ENCODE measurements at places on chromosomes 5 and 9. TPM values are rescaled to one million over a fixed set of nuclear protein-coding genes. Genes with fewer than 3 reads are reported as not detected.
A peak's percentile ranks its signal among the peaks of the same experiment; 100 is the strongest.

GRCh38 chr9:15349892-15350761 lies 43.1 kb upstream of the TTC39B start:
- no peak for DNase-seq

GRCh38 chr9:71042448-71042990 lies 78.9 kb downstream of the TRPM3 start:
- DNase-seq, result peak; percentile 11

DNA sequence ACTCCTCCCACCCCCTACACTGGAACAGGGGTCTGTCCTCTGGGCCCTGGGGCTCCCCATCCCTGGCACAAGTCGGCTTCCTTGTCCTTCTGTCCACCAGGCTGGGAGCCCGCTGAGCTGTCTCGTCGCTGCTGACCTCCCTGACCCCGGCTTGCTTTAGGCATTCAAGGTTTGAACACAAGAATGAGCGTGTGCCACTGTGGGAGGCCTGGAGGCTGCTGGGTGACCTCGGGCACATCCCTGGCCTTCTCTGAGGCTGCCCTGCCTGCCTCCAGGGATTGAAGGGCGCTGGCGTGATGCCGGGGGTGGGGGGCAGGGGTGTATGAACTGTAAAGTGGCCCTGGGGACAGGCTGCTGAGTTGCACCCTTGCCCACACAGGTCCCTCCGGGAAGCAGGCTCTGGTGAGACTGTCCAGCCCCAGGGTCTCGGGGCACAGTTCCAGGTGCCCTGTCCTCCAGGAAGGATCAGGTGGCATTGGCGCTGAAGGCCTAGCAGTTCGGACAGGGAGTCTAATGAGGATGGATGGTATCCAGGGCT lies 18.2 kb downstream of the FIBCD1 start:
- DNase-seq, result no peak

- peak; percentile 48 for DNase-seq
Observed at GRCh38 chr5:112586596-112587062, 151.1 kb upstream of the APC start.

- DNase-seq, result no peak
Observed at GRCh38 chr9:109444771-109445320, 53.3 kb downstream of the PTPN3 start.

The TSSK1B gene
- total RNA-seq, result 0.52 TPM

DNA sequence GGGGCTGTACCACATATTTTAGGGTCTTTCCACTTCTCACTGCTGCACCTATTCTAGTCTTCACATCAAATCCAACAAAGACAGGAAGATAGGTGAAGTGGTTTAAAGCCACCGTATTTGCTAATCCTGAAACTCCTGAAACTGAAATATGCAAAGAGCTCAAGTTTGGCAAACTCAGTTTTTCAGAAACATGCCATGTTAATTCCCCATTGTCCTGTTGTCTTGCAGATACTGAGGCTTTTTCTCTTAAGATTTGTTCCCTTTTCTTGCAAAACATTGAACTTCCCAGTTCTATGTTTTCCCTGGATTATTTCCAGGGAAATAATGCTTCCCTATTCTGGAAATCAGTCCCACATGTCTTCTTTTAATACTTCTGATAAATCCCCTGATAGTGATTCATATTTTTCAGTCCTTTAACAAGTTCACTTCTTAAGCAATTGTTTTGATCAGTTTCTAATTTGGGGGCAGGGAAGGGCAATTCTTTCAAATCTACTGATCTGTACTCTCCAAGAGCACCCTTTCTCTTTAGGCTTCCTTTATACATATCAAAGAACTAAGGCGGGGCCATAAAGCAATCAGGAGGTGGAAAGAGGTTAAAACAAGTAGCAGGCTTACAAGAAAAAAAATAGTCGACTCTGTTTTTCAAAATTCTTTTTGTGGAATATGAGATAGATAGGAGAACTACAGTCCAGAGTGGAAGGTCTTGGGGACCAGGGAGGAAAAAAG lies 648.5 kb downstream of the BNC2 start:
- DNase-seq, result peak; percentile 33

DNA sequence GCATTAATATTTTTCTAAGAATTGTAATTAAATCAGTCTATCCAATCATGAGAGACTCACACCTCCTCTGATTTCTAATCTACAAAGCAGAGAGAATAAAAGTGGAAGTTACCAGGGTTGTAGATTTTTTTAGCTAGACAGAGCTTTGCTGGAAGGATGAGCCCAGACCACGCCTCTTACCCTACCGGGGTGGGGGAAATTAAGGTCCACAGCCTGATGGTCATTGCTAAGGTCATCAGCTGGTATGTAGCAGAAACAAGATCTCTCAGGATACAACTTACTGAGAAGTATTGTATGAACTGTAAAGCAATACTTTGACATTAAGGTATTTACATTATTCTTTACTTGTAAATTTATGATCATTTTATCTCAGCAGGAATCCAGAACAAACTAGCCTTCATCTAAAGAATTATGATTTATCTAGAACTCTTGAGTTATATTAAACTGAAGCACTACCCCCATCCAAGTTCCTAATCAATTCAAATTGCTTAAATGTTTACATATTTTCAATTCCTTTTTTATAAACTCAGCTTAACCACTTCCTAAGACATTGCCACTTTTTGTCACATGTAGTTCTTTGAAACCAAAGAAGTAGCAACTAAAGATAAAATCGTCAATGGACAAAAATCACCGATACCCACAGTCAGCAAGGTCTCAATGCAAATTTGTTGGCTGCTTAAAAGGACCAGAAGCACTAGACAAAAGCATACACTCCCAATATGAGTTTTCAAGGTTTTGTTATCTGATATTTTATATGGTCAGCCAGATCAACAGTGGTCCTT lies 225.8 kb upstream of the DAPK1 start:
- DNase-seq, result no peak

Data from GM23338 (cell line).